ENCODE measurements at places on chromosomes 11 and 22.

GRCh38 chr11:72280037-72280436 lies 36.1 kb upstream of the PHOX2A start:
- no peak for DNase-seq

DNA sequence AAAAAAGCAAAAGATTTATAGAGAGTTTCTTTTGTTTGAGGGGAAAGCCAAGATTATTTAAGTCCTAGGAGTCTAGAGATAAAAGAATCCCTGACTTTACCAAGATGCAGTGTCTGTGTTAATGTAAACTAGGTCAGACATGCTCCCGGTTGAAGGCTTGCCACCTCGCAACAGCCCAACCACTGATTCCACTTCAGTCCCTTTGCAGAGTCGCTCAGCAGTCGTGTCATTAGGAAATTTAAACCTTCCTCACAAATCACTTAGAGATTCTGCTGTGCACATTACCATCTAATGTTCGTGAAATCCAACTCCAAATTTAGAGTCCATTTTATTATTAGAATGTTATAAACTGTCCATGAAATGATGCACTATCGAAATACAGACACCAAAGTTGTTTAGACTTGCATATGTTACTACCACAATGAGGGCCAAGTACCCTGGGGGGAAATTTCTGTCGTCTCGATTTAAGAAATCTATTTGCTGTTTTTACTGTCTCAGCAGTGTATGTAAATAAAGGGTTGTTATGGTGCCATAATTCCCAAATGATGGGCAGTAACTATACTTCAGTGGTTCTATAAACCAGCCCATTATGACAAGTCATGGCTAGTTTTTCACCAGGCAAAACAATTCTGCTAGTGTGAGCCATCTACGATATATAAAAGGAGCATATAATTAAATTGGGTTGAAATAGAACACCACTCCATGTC lies 101.4 kb upstream of the MTNR1B start:
- DNase-seq = no peak

GRCh38 chr22:29722587-29722986 lies 2.8 kb downstream of the CABP7 start:
- no peak for DNase-seq

DNA sequence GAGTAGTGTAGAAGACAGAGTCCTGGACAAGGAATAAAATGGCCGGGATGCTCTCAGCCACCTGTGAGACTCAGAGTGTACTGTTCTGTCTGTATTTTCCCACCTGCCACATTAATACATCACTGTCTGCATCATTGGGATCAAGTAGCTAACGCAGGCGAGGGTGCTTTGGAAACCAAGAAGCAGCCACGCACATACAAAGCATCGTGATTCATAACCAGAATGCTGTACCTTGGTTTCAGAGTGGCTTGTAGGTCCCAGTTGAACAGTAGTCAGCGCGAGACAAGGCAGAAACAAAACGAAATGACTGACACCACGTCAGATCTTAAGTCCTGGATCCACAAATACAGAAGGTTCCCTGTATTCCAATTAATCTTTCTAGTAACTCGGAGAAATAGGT lies 198.3 kb downstream of the GRIK4 start:
- DNase-seq = no peak

DNA sequence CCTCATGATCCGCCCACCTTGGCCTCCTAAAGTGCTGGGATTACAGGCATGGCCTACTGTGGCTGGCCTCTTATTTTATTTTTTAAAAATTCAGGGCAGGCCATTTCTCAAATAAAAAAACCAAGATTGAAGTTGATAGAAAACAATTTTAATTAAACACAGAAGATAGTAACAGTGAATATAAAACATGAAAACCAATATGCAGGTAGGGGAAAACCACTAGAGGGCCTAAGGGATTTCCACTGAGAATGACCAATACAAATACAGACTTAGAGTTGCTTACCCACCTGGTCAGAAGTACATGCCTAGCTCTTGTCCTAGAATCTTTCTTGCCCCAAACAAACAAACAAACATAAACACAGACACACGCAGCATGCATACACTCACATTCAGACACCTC lies 1.7 kb upstream of the RTCB start:
- no peak for DNase-seq

DNA sequence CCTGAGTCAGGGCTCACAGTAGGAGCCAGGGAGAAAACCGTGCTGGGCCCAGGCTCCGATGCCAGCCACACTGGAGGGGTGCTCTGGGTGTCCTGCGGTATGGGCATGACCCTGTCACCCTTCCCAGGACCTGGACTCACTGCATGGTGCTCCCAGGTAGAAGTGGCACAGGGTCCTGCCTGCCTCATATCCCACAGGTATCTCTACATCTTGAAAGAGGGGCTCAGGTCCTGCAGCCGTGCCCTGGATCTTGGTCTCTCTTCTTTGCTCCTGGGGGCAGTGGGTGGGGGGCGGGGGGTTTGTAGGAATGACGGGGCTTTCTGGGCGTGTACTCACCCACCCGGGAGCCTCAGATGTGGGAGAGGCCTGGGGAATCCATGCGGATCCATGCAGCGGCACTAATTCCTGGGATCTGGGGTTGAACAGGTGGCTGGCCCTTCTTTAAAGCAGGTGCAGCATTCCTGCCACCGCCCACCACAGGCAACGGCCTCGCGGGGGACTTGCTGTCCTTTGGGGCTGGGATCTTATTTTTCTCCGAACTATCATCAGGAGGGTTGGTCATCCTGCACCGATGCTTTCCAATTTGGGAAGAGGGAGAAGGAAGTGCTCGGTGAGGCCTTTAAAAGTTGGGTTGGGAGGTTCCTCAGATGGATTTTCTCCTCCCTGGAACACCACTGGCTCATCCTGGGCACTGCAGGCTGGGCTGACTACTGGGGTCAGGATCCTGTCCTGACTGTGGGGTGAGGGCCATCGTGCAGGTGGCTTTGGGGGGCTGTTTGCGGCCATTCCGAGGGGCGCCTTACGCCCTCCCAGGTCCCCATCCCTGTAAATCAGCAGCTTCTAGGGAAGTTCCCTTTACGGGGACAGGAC lies 886.4 kb downstream of the BRD1 start:
- no peak for DNase-seq

GRCh38 chr22:35950262-35950661 lies 78.4 kb downstream of the RBFOX2 start:
- DNase-seq = no peak

- no peak for DNase-seq
These were observed 2.6 kb upstream of the TCIRG1 start for GRCh38 chr11:68036141-68036716.

DNA sequence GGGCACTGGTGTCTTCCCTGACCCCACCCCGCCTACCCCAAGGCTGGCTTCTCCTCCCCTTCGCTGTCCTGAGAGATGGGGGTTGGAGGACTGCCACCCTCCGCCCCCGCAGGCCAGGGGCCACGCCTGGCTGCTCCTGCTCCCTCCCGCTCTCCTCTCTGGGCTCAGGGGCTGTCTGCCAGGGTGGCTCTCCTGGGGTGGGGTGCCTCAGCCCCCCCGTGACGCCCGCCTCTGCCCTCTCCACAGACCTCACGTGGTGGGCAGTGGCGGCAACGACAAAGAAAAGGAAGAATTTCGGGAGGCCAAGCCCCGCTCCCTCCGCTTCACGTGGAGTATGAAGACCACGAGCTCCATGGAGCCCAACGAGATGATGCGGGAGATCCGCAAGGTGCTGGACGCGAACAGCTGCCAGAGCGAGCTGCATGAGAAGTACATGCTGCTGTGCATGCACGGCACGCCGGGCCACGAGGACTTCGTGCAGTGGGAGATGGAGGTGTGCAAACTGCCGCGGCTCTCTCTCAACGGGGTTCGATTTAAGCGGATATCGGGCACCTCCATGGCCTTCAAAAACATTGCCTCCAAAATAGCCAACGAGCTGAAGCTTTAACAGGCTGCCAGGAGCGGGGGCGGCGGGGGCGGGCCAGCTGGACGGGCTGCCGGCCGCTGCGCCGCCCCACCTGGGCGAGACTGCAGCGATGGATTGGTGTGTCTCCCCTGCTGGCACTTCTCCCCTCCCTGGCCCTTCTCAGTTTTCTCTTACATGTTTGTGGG lies 8.1 kb downstream of the RCOR2 start:
- no peak for DNase-seq

- DNase-seq = no peak
These were observed 6.5 kb upstream of the ELFN2 start for GRCh38 chr22:37433786-37434185.

GRCh38 chr11:133966172-133966651 lies 9.4 kb upstream of the IGSF9B start:
- no peak for DNase-seq

DNA sequence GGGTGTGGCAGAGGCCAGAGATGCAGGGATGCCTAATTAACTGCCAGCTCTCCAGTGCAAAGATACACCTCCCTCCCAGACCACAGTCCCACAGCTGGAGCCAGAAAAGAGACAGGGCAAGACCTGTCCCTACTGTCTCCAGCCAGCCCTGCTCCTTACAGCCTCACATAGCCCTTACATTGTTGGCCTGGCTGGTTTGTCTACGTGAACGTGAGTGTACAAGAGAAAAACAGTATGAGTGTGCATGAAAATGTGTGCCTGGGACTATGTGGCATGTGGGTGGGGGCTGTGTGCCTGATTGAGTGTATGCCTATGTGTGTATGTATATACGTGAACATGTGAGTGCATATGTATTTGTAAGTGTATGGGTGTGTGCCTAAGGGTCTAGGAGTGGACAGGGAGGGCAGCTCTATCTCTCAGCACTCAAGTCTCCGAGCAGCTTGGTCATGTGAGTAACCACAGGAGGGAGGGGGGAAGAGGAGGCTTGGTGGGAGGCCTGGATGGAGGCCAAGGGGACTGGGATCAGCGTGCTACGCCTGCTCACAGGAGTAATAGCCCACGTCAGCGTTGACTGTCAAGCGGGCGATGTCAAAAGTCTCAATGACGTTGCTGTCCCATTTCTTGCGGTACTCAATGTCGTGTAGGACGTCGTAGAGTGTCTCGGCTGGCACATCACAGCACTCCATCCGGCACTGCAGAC lies 6.6 kb upstream of the ARAP1 start:
- DNase-seq = no peak

- no peak for DNase-seq
These were observed 61.6 kb upstream of the CDON start for GRCh38 chr11:126124231-126124661.

DNA sequence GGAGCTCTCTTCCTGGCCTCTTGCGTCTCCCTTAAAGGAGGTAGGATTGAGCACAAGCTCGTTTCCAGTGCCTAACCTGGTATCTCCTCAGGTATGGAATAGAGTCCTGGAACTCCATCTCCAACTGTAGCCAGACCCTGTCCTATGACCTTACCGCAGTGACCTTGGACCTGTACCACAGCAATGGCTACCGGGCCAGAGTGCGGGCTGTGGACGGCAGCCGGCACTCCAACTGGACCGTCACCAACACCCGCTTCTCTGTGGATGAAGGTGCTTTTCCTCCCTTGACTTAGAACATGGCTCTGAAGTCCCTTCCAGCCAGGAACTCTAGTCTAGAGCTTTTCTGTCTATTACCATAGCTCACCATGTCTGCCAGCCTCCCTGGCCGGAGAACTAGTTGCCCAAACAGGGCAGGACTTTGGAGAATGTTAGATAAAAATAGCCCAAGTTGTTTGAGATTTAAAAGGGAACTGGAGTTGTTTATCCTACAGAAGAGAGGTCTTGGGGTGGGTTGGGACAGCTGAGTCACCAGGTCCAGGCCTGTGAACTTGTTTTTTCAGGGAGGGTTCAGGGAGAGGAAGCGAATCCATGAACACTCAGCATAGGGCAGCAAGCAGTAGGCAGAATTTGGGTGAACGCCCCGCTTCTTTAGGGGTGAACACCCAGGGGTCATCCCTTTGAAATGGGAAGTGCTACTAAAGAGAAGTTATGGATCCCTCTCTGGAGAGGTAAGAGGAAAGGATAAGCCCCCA lies 3.3 kb downstream of the IL10RA start:
- DNase-seq = no peak

DNA sequence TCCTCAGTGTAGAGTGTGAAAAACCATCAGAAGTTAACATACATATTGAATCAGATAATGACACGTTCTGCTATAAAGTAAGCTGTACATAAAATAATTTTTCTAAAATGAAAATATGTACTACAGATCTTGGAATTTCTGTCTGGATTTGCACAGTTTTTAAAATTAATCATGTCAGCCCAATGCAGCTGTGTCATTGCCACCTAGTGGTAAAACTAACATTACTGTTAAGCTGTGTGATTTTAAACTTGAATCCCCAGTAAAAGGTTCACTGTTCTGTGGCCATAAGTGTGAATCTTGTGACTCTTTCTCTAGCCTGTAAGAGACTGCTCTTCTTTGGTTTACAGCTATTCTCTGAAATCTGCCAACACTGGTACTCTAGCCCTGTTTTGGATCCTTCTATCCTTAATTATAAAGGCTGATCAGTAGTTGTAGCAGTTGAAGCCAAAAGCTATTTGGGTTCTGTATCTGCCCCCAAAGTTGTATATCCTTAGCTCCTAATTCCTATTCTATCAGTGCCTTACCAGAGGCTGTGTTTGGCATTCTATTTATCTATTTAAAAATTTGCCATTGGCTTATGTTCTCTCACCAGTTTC lies 4.0 kb downstream of the JRKL start:
- DNase-seq = no peak

DNA sequence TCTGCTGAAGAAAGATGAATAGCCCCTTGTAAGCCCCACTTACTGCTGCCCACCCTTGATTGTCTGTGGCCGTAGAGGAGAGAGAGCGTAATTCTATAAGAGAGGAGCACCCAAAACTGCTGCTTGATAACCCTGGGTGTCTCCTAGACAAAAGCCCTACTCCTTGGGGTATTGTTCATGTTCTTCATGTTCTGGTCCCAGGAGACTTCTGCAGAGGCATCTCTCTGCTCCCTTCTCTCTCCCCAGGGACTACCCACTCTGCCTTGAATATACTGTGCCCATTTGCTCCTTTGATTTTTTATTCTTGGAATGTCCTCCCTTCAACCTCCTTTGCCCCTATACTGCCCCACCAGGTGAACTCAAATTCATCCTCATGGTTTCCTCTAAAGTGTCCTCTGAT lies 417.8 kb upstream of the CADM1 start:
- DNase-seq = no peak

DNA sequence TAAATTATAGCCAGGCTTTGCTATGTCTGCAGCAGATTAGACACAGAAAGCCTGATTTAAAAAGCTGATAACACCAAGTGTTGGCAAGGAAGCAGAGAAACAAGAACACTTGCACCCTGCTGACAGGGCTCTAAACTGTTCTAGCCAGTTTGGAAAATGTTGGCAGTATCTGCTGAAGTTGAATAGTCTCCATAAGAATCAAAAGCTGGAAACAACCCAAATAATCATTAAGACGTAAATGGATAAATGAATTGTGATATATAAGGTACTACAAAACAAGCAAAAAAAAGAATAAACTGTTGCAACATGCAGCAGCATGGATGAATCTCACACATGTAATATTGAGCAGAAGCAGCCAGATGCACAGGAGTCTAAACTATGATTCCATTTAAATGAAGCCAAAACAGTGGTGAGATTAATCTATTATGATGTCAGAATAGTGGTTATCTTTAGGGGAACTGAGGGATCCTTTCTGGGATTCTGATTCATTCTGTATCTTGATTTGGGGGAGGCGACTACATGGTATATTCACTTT lies 40.4 kb upstream of the ADORA2A start:
- no peak for DNase-seq

Data from effector memory CD8-positive, alpha-beta T cell (primary cell).